ENCODE measurements at places on chromosomes 3 and 15.

DNA sequence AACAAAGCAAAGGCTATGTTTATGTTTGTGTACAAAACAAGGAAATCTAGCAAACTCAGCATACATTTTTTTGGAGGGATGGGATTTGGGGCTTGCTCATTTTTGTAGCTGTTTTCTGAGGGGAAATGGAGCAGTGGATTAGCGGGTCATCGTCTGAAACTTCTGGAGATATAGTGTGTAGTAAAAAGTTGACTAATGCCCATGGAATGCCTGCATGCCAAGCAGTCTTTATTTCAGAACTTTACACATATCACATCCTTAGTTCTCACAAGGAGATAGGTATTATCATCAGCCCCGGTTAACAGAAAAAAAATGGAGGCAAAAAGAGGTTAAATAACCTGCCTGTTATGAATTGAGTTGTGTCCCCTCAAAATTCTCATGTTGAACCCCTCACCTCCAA is 47.1 kb downstream of the ATP13A4 start:
- DNase-seq: no peak

- DNase-seq: no peak
Measured at GRCh38 chr3:35658686-35659085, 19.4 kb downstream of the ARPP21 start.

DNA sequence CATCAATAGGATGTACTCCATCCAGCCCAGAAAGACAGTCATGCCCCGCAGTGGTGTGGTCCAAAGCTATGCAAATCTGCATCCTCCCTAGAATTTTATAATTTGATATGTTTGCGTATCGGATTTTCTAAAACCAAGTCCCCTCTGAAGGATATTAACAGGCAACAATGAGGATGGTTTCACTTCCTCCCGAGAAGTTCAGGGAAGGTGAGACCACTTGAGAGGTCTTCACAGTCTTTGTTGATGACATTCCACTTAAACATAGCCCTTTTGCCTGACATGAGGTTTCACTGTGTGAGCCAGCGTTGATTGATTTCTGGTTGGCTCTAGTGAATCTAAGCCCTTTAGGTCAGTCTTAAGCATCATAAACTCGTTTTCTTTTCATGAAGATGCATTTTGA is 276.1 kb downstream of the NR2F2 start:
- DNase-seq: no peak

GRCh38 chr3:8319935-8320634 is 181.5 kb upstream of the LMCD1 start:
- DNase-seq: no peak

- peak; percentile 72 for DNase-seq
Measured at GRCh38 chr15:31215490-31216214, 111.0 kb upstream of the KLF13 start.

GRCh38 chr15:27993996-27994780 is 104.9 kb downstream of the OCA2 start:
- no peak for DNase-seq

GRCh38 chr3:24290596-24290995 is 204.1 kb downstream of the THRB start:
- DNase-seq: no peak

DNA sequence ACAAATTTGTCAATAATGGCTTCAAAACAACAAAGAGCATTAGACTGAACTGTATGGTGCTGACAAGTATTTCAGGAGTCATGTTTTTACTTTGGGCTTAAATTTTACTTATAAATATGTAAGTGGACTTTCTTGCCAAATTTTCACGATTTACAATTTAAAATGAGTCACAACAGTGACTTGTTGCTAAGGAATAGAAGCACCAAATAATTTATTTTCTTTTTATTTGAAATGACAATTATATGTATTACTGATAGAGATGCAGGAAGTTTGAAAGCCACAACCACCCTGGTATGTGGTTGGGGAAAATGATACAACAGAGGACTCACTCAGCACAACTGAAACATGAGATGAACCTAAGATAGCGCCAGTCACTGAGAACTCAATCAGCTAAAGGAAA is 90.3 kb downstream of the FMN1 start:
- no peak for DNase-seq

- DNase-seq: no peak
Measured at GRCh38 chr15:71939981-71940588, 129.7 kb downstream of the NR2E3 start.

GRCh38 chr15:51585986-51586385 is 36.6 kb downstream of the DMXL2 start:
- peak; percentile 94 for DNase-seq

DNA sequence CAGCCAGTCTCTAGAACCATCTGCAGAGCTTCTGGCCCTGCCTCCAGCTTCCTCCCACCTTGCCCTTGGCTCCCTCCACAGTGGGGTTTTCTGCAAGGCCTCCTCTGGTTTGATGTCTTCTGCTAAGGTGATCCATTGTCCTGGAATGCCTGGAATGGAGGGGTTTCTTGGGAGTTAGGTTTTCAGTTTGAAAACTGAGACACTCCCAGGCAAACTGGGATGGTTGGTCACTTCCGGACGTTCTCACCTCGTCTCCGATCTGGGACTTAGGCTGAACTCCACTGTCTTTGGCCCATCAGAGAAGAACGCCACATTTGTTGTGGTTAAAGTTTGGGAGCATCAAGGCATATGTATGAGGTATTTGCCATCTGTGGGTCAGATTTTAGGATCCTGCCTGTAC is 77.4 kb upstream of the KLHL25 start:
- no peak for DNase-seq

All from inflammatory macrophage treated with lipopolysaccharide for 1 hour (primary cell).